ENCODE measurements at places on chromosomes 12 and 14.

GRCh38 chr12:83996671-83997070, 915.9 kb downstream of the SLC6A15 start:
- no peak for DNase-seq

DNA sequence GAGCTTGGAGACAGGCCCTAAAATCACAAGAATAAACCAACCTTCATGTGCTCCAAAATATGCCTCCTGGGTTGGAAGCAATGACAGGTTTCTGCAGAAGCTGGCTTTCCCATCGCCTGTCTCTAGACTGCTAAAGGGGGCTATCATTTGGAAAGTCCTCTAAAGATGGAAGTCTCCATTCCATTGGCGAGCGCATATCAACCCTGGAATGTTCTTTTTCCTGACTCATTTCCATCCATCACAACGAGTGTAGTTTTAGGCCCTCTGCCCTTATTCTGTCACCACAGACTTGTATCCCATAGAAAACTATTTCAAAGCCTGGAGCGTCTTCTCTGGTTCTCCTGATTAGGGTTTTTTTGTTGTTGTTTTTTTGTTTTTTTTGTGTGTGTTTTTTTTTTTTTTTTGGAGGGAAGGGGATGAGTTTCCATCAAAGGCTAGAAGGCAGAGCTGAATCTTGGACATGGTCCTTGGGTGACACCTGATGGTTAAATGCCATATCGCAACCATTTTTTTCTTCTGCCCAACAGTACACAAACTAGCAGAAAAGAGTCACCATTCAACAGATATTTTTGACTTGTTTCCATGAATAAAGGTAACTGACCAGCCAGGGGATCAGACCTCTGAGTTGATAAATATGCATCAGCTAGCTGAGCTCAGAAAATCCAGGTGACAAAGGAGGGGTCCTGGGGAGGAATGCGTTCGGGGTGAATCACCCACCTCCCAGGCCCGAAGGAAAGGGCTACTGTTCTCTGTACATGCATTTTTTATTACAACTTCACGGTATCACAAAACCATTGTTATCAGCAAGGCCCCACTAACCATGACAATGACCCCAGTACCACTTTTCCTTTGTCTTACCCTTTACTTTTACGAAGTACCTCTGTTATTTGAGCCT, 40.5 kb downstream of the KCNA5 start:
- DNase-seq, result peak; percentile 87

GRCh38 chr12:108793756-108794441, 62.6 kb upstream of the CORO1C start:
- DNase-seq, result no peak

DNA sequence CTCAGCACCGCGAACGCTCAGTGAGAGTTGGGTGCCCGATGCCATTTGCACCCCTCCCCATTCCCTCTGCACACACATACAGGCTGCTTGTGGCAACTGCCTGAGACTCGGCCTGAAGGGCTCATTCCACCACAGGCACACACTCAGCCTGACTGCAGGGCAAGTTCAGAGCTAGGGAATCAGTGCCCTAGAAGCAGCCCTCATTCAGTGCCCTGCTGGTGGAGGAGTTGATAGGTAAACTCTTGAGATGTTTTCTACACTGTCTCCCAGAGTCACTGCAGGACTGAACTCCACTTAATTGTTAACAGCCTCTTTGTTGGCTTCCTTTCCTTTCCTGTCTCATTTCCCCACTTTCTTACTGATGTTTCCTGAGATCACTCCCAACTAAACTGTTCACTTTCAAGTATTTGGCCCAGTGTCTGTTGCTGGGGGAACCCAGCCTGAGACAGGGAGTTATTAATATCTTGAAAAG, 16.9 kb downstream of the PPP1R36 start:
- DNase-seq, result no peak

DNA sequence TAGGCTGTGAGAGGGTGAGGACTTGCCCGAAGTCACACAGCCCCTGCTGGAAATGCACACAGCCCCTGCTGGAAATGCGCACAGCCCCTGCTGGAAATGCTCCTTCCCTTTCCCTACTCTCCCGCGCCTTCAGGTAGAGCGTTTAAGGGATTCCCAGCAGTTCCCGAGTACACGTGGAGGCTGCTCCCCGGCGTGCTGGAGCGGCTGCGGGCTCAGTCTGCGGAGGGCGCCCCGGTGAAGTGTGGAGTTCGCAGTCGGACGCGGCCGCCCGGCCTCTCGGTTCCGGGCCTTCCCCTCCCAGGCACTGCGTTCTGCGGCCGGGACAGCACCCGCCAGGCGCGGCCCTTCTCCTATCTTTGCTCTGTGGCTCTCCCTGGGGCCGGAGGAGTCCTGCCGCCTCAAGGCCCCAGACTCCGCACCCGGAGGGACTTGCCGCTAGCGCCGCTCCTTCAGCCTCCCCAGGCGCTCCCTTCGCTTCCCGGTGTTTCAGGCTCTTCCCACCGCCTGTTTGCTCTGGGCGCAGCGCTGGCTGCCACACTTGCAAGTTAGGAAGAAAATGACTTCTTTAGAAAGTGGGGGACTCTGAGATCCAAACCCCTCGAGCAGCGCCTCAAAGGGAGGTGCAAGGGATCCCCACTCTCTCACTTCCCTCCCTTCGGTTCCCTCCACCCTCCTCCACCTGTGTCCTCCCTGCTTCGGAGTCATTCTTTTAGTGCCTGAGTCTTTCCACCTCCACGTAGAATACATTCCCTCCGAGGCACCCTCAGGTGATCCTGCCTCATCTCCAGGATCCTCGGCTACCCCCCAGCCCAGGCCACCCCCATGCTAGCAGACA, 8.3 kb upstream of the TBX5 start:
- DNase-seq, result peak; percentile 64

- DNase-seq, result peak; percentile 96
Observed at GRCh38 chr12:96489392-96490056, at the start of gene CFAP54. CFAP54 (plus strand) TSS chr12:96489577; CDS start chr12:96489610, 33 bp downstream.

- DNase-seq, result peak; percentile 76
Observed at GRCh38 chr12:94649349-94650142, 811 bp downstream of the TMCC3 start.

DNA sequence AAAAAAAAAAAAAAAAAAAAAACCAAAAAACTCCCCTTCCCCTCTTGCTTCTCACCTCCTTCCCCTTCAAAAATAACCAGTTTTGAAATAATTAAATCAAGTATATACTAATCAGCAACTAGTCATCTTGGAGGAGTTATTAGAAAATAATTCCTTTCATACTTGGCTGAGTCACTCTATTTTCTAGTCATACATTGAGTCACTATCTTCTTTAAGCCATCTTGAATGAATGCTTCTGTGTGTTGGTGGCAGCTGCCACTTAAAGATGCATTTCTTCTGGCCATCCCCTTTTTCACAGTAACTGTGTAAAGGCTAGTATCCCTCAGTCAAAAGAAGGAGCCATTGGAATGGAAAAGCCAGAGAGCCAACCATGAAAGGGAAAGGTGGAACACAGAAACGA, 84.2 kb upstream of the TMEM263 start:
- no peak for DNase-seq

DNA sequence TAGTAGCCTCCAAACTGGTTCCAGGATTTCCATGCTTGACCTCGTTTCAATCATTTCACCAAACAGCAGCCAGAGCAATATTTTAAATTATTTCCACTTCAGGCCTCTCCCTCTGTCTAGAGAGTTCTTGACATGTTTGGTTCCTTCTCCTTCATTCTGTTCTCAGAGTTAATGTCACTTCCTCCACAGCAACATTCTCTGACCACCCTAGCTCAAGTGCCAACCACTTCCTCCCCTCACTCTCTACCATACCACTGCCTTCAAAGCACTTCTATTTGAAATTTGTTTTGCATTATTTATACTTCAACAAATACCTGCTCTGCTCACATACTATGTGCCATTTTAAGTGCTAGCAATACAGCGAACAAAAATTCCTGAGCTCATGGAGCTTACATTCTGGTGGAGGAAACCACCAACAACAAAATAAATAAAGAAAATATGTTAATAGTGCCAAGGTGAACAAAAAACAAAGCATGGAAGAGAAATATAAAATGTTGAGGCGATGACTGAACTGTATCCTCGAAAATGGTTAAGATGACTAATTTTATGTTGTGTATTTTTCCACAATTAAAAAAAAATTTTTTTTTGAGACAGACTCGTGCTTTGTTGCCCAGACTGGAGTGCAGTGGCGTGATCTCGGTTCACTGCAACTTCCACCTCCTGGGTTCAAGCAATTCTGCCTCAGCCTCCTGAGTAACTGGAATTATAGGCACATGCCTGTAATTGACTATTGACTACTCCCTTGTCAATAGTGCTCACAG, 17.3 kb downstream of the BAZ1A start:
- no peak for DNase-seq

Measured in retina (tissue), 1 donor.